ENCODE measurements at places on chromosomes 7 and 10.
A peak's percentile ranks its signal among the peaks of the same experiment; 100 is the strongest.

- no peak for DNase-seq
Measured at GRCh38 chr10:47160261-47160908, 139.6 kb upstream of the GDF10 start.

- DNase-seq = no peak
Measured at GRCh38 chr7:21971780-21972396, 26.2 kb upstream of the CDCA7L start.

DNA sequence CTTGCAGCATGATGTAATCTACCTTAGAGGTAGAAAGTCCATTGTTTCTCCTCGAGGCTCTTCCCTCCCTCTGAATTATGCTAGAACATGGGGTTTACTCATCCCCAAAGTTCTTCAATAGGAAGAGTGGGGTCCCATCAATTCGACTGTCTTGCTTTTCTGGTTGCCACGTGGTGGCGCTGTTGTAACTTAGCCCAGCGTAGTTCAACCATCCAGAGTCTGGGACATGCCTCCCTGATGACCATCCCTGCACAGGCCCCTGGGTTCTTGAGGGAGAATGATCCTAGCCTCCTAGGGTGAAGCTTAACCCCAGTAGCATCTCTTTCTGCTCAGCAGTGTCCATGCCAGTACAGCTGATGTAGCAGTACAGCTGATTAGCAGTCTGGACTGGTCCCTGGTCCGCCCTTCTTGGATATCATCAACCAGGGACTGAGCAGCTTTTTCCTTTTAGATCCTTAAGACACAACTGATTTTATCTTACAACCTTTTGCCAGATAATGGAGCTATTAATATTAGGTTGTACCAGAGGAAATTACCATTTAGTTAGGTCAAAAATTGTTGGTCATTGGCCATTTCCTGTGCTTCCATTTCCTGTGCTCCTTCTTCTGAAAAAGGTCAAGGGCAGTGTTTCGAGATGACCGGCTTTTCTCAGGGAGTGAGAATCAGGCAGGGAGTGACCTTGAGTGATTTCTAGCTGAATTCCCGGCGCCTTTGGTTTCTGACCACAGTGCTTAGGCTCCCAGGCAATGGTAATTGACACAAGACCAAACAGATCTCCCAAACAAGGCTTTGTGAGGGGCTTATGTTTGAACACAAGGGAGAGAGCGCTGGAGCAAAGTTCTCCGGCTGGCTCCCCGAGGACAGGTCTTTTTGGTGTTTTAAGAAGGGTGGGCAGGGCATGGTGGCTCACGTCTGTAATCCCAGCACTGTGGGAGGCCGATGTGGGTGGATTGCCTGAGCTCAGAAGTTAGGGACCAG, 65.4 kb downstream of the TACC2 start:
- DNase-seq = no peak

GRCh38 chr7:80145780-80146422, 11.3 kb downstream of the GNAI1 start:
- DNase-seq = peak; percentile 80

DNA sequence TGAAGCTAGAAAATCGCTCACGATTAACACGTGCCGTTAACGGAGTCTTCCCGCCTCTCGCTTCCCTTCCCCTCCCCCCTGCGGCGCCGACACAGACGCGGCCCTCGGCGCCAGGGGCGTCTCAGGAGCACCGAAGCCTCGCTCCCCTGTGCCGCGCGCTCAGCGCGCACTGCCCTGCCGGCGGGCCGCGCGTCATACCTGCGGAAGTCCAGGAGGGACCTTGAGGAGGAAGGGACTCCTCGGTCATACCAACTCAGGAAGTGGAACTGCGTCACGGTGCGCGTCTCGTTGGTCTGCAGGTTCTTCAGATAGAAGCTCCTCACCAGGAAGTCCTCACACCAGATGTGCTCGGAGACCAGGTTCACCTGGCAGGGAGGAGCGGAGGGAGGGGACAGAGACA, 239.6 kb downstream of the DNAJB6 start:
- no peak for DNase-seq

- peak; percentile 9 for DNase-seq
Measured at GRCh38 chr10:30186371-30186875, 127.0 kb upstream of the JCAD start.

- DNase-seq = no peak
Measured at GRCh38 chr7:20383351-20383750, 52.7 kb downstream of the ITGB8 start.

GRCh38 chr7:81628951-81629350, 140.9 kb downstream of the HGF start:
- no peak for DNase-seq

DNA sequence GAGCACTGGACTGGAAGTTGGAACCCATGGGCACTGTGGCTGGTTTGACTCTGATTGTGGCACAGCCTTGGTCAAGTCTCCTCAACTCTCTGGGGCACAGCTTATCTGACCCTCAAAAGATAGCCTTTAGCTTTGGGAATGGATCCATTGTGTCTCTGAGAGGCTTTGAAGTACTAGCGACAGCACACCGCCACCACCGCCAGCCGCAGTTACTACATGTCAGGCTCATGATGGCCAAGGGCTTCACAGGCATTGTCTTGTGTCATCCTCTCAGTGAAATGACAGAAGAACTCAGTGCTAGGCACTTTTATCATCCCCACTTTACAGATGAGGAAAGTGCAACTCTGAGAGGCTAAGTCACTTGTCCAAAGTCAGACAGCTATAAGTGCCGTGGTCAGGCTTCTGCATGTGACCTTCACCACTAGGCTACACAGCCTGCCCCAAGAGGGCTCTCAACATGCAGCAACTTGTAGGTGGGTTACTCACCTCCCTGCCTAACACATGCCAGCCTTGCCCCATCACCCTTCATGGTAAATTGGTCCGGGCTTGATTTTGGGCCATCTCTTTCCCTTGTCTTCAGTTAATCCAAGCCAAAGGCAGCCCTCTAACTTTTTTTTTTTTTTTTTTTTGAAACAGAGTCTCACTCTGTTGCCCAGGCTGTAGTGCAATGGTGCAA, 44.1 kb downstream of the C10orf105 start:
- no peak for DNase-seq

- DNase-seq = peak; percentile 69
Measured at GRCh38 chr10:114987995-114988394, 50.0 kb downstream of the TRUB1 start.

GRCh38 chr10:108303149-108303548, 1138.6 kb upstream of the SORCS1 start:
- DNase-seq = no peak

GRCh38 chr10:73763343-73763742, 18.5 kb upstream of the CHCHD1 start:
- no peak for DNase-seq

GRCh38 chr7:149297034-149297755, 35.2 kb downstream of the ZNF783 start:
- no peak for DNase-seq
